Muscle of leg (tissue), 16 donors: ENCODE measurements at places on chromosomes 12 and 14. TPM values are rescaled to one million over a fixed set of nuclear protein-coding genes. Genes with fewer than 3 reads are reported as not detected.
A peak's percentile ranks its signal among the peaks of the same experiment; 100 is the strongest.

Gene MYO1H
- not detected for total RNA-seq

Gene VSIG10
- total RNA-seq = 11.8 TPM

GRCh38 chr12:89752341-89752740, 43.7 kb upstream of the ATP2B1 start:
- peak; percentile 49 for DNase-seq

- DNase-seq = no peak
These were observed 94.9 kb upstream of the SLC16A7 start for GRCh38 chr12:59500915-59501314.
